ENCODE measurements at places on chromosomes 5 and 9.

DNA sequence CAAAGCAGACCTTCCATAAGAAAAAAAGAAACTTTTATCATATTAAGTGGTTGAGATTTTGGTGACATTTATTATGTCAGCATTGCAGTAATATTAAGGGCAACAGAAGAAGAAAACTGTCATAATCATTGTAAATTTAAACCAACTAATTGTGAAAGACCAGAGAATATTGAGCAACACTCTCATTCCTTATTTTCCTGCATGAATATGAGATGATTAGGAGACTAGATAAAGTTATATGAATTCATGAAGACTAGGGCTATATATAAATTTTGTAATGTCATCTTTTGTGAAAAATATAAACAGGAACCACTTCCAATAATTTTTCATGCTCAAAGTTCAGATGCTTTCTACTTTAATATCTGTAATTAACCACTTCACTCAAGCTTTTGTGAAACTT is 974.5 kb upstream of the CDH10 start:
- no peak for DNase-seq

- DNase-seq, result no peak
Observed at GRCh38 chr9:19517202-19517942, 108.6 kb downstream of the ACER2 start.

DNA sequence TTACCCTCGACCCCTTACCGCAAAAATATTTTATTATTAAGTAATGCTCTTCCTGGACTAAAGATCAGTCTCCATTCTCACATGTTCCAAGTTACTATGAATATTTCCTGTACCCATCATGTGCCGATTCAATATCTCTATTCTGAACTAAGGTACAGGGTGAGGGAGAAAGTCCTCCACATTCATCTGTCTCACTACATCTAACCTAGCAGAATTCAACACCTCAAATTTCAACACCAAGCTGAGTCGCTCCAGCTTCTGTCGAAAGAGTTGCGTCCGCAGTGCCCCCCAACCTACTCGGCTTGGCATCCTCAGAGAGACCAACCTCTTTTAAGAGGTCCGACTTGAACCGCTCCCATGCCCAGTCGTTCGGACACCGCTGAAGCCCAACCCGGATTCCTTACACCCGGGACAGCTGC is 1.0 kb downstream of the CERT1 start:
- DNase-seq, result no peak

- DNase-seq, result no peak
Observed at GRCh38 chr9:116927726-116928125, 240.6 kb downstream of the TRIM32 start.

DNA sequence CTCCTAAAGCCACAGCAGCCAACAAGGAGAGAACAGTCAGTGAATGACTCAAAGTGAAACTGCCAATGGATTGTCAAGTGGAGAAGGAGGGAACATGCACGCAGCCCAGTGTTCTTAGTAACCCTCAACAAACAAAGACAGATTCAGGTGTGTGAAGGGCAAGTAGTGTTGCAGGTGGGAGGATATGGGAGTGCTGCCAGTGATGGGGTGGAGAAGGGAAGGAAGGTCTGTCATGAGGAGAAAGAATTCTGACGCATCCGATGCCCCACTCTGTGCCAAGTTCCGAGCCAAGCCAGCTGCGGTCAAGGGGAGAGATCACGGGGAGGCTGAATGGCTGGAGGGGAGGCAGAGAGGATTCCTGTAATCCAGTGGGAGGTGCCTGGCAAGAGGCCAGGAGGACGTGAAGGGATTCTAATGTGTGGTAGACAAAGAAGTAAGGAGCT is 56.5 kb downstream of the CAST start:
- no peak for DNase-seq

DNA sequence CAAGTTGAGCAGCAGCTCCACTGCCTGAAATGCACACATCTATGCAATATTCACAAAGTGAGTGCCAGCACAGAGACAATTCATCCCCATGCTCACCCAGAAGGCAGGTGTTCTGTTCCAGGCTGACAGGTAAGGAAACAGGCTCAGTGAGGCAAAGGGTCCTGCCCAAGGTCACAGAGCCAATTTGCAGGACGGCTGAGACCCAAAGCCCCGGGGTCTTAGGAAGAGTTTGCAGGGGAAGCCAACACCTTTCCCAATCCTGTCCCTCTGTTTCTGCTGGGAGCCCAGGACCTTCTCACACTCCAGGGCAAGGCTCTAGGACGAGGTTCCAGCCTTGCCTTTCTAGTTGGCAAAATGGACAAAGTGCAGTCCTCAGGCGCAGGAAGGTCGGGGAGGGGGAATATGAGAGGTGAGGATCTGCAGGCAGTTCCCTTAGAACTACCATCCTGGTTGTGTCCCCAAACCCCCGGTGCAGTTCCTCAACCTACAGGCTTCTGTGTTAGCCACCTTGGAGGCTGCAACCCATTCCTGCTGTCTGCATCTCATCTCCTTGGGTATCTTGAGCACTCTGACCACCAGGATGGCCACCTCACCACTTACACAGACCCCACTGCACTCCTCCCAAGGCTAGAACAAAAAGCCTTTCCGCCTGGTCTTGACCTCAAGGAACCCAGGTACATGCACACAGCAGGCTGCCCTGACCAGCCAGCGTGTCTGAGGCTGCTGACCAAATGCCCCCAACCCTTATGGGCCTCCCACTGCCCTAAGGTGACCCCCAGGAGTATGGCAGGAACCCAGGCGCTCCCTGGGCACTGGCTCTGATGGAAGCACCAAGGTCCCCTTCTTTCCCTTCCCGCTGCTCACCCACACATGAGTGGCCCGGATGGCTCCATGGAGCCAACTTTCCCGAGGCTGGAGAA is 1.9 kb upstream of the BRD3 start:
- DNase-seq, result no peak

DNA sequence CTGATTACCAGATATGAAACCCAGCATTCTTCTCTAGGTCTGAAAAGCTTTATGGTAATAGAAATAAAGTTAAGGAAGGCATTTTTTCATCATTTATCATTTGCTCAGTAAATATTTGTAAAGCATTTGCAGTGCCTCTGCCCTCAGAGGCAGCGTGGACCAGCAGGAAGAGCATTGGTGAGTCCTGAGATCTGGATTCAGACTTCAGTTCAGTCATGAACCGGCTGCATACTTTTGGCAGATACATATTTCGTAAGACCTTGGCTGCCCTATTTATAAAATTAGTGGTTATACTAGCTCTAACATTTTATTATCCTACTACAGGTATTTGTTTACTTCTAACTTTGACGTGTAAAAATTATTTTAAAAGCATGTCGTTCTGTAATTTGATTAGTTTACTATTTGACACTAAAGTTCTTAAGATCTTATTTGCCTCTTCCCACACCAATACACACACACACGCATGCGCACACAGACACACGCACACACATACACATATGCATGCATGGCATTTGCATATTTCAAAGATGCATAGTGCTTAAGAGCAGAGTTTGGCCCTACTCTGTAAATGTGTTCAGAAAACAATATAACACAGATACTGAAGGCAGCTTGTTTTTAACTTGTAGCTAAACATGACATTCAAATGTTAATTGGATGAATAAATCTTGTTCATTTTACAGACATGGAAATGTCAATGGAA is 101.9 kb downstream of the RPS23 start:
- no peak for DNase-seq

DNA sequence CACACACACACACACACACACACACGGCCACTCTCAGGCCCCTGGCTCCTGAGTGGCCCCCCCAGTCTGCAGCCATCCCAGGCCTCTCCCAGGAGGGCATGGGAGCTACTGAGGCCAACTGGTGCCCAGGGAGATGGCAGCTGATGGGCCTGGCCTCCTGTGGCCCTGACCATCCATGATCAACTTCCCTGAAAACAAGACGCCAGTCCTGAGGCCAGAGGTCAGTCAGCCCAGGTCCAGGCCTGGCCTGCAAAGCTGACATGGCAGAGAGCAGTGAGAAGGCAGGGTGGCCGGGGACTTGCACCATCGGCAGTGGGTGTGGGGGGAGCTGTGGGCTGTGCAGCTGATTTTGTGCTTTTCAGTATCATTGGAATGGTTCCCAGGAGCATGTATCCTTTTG is 47.0 kb downstream of the SARDH start:
- DNase-seq, result no peak

DNA sequence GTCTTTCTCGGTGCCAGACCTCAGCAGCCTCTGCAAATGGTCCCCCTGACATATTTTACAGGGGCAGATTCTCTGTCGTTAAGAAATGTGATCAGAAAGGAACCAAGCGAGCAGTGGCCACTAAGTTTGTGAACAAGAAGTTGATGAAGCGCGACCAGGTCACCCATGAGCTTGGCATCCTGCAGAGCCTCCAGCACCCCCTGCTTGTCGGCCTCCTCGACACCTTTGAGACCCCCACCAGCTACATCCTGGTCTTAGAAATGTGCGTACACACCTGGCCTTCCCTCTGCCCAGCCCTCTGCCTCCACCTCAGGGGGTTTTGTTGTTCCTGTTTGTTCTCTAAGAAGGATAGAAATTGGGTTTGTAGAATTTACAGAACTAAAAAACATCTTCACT is 77.3 kb upstream of the OTULINL start:
- no peak for DNase-seq

DNA sequence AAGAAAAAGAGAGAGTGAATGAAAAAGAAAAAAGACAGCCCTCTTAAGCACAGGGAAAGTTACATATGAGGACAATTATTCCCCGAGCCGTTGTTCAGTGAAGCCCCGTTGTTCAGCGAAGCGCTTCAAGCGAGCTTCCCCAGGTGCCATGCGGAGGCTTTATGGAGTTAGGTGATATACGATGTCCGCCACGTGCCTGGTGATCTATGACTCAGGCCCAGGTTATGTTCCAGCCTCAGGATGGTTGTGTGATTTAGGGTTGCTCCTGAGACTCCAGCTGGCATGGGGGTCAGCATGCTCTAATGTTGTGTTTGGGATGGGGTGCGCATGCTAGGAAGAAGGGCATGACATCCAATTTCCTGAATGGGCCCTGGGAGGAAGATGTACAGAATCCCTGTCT is 365.6 kb downstream of the CDK5RAP2 start:
- no peak for DNase-seq

DNA sequence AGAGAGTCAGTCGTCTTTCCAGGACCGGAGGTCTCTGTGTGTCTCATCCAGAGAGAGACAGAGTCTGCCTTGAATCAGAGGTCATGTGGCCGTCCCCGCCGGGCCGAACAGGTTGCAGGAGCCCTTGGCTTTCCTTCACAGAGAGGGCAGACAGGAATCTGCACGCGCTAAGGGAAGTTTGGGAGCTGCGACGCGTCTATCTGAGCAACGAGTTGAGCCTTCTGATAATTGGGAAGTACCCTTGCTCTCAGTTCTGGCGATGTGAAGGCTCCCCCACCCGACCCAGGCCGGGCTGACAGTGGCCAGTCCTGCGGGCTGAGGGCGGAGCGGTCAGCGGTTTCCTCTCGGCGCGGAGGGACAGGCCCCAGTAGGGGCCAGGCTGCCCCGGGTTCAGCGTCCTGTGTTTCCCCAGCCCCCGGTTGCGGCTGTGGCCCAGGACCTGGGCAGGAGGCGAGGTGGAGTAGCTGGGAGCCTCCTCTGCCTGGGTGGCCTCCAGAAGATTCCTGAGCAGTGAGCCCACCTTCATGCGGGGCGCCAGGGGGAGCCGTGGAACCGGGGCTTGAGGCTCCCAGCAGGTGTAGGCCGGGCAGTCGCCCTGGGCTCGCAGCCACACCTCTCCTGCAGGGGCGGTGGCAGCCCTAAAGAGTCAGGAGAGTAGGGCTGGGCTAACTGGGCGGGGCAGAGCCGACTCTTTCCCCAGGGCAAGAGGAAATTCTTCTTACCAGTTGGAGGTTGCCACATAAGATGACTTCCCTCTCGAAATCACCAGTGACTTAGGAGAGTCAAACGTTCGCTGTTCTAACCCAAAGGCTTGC is 13.9 kb downstream of the NR2F1 start:
- DNase-seq, result no peak

- peak; percentile 53 for DNase-seq
Observed at GRCh38 chr9:18297056-18297841, 176.7 kb upstream of the ADAMTSL1 start.

- DNase-seq, result no peak
Observed at GRCh38 chr5:68169903-68170302, 45.7 kb upstream of the PIK3R1 start.

GRCh38 chr9:117074342-117074662 is 340.6 kb downstream of the ASTN2 start:
- no peak for DNase-seq

- DNase-seq, result no peak
Observed at GRCh38 chr5:112200131-112200530, 218.9 kb downstream of the EPB41L4A start.

GRCh38 chr9:78562021-78562420 is 265.1 kb downstream of the PSAT1 start:
- no peak for DNase-seq

GRCh38 chr9:127087411-127087810 is 35.0 kb downstream of the ANGPTL2 start:
- no peak for DNase-seq

GRCh38 chr9:27622693-27623340 is 49.5 kb upstream of the C9orf72 start:
- no peak for DNase-seq

DNA sequence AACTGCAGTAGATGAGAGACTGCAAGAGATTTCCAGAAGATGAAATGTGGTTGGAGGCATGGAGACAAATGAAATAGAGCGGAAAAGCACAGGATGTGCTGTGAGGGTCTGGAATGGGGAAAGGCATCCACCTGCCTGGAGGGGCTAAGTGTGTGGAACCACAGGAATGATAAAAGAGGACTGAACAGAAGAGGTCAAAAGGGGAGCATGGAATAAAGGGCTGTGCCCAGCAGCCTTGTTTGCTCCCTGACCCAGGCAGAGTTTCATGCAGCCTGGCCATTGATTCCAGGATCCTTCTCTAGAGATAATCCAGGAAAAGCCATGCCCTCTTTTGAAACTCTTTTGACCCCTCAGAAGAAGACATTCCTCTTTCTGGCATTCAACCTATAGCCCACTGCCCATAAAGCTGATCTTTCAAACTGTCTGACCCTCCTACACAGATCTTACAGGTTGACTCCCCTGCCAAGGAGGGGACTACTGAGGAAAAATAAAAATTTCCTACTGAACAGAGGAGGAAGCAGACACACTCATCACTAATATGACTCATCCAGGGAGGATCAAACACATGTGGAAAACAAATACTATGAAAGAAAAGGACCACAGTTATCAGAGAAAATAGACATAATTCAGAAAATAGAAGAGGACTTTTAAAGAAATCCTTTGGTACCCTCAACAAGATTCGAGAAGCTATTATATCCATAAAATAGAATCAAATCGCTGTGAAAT is 273.5 kb upstream of the PCSK5 start:
- DNase-seq, result no peak

- DNase-seq, result no peak
Observed at GRCh38 chr5:79333852-79334557, 98.1 kb downstream of the JMY start.

GRCh38 chr5:149376104-149376503 is 3.0 kb downstream of the IL17B start:
- no peak for DNase-seq

- no peak for DNase-seq
Observed at GRCh38 chr5:175589714-175590113, 68.2 kb upstream of the HRH2 start.

- no peak for DNase-seq
Observed at GRCh38 chr9:94929369-94929756, 202.9 kb downstream of the AOPEP start.

DNA sequence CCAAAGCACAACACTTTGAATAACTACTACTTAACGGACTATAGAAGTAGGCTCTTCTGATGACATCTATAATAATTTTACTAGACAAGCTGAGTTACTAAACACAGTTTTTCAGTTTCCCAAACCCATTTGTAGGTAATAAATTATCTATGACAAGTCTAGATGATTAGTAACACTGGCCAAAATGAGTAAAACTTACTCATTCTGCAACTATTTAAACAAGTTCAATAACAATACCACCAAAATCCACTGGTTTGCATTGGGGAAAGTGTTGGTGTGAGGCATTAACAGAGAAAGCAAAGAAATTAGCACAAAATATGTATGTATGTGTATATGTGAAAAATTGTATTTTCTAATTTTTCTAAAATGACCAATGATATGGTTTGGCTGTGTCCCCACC is 119.3 kb downstream of the NR2F1-AS1 start:
- DNase-seq, result peak; percentile 37
